ENCODE measurements at places on chromosomes 5 and 9. TPM values are rescaled to one million over a fixed set of nuclear protein-coding genes. Genes with fewer than 3 reads are reported as not detected.

- peaks cover 98% of the 10 kb centered on the region for H3K4me1 ChIP-seq
- H3K4me3 ChIP-seq, result no peak overlapping the region
- peak; percentile 75 for DNase-seq
- H3K36me3 ChIP-seq, result peaks cover 33% of the 10 kb centered on the region
- H3K27ac ChIP-seq, result peak overlapping the region; percentile 77
Measured at GRCh38 chr5:1514027-1514818, 9.5 kb downstream of the LPCAT1 start.

DNA sequence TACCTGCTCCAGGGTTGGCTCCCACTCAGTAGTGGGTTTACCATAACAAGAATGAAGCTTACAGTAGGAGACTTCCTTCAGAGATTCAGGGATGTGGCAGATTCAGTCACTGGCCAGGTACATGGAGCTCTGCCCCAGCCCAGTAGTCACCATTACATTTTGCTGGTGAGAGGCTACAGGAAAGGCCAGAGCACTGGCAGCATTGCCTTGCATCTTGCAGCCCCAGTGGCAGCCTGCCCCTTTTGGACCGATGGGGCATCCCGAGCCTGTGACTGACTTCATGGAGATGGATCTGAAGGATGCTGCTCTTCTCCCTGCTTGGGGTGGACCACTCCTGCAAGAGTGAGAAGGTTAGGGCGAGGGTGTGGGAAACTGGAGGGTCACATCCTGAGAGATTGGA, 16.8 kb downstream of the TAS2R1 start:
- H3K27ac ChIP-seq, result no peak overlapping the region
- H3K4me1 ChIP-seq, result no peaks in the 10 kb centered on the region
- DNase-seq, result peak; percentile 70
- H3K27me3 ChIP-seq, result no peaks in the 10 kb centered on the region
- no peak overlapping the region for H3K4me3 ChIP-seq

The TXN gene
- total RNA-seq, result 88.7 TPM

The G3BP1 gene
- 167 TPM for total RNA-seq

GRCh38 chr5:121987685-121988073, 25.9 kb downstream of the SRFBP1 start:
- no peaks in the 10 kb centered on the region for H3K4me1 ChIP-seq
- H3K27ac ChIP-seq, result no peak overlapping the region
- H3K36me3 ChIP-seq, result no peaks in the 10 kb centered on the region
- no peak for DNase-seq
- no peaks in the 10 kb centered on the region for H3K27me3 ChIP-seq

- no peaks in the 10 kb centered on the region for H3K36me3 ChIP-seq
- H3K27me3 ChIP-seq, result no peaks in the 10 kb centered on the region
- no peak overlapping the region for H3K27ac ChIP-seq
- H3K4me3 ChIP-seq, result no peak overlapping the region
Measured at GRCh38 chr9:27094640-27095298, 14.3 kb upstream of the TEK start.

DNA sequence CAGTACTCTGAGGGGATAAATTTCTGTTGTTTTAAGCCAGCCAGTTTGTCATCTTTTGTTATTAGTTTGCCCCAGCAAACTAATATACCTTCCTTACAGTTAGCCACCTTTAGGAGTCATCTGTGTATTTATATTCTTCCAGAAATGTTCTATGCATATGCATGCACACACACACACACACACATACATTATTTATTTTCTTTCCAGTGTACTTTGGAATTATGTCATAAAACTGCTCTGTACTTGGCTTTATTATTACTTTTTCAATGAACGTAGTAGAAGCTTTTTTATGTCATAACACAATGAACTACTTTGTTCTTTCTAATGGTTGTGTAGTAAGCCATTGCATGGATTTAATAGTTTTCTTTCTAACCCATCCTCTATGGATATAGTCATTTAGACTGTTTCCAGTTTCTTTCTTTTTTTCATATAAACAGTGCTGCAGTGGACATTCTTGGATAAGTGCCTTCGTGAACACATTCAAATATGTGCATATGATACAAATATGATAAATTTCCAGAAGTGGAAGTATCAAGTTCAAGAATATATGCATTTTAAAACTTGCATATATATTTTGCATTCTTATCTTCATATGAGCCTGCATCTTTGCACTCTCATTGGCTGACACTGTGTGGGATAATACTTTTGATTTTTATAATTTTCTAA, 26.6 kb upstream of the DAB2 start:
- no peaks in the 10 kb centered on the region for H3K4me1 ChIP-seq
- H3K4me3 ChIP-seq, result no peak overlapping the region
- no peak for DNase-seq
- H3K27me3 ChIP-seq, result no peaks in the 10 kb centered on the region
- H3K36me3 ChIP-seq, result no peaks in the 10 kb centered on the region
- no peak overlapping the region for H3K27ac ChIP-seq

GRCh38 chr5:31359839-31360238, 166.4 kb downstream of the CDH6 start:
- no peak overlapping the region for H3K27ac ChIP-seq
- no peaks in the 10 kb centered on the region for H3K4me1 ChIP-seq
- no peaks in the 10 kb centered on the region for H3K27me3 ChIP-seq
- DNase-seq, result no peak
- no peak overlapping the region for H3K4me3 ChIP-seq
